WERI-Rb-1 (cell line): ENCODE measurements at places on chromosomes 4 and X.

GRCh38 chr4:6716958-6717655 lies 1.1 kb downstream of the BLOC1S4 start:
- no peak for DNase-seq

DNA sequence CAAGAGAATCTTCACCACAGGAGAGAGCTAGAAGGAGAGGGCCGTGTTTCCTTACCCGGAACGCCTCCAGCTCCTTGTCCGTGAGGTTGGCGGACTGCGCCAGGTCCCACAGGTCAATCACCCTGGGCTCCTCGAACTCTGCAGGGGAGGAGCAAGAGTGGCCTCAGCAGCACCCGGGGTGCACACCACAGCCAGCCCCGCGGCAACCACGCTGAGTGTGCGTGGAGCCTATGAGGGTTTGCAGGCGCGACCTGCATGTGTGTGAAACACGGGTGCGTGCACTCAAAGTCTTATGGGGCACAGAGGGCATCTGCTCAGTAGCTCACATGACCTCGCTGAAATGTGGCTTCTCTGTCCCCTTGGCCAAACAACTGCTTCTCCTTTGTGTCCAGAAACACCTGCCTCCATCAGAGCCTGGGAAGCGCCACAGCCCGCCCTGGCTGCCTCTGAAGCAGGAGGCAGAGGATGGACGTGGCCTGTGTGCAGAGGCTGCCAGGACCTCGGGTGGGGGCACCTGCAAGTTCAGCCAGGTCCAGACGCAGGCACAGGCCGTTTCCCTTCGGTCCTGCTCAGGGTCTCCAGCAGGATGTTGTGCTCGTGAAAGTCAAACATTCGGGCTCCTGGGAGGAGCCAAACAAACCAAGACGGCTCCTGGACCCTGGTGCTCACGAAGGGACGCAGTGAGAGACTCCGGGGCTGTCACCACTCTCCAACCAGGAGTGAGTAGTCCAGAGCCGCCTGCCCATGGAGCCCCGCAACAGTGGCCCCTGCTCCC lies 16.0 kb downstream of the LRPAP1 start:
- DNase-seq = no peak

- no peak for DNase-seq
These were observed 50.5 kb upstream of the UGT2B4 start for GRCh38 chr4:69546134-69546765.

GRCh38 chrX:134004084-134004483 lies 18.7 kb upstream of the GPC3 start:
- DNase-seq = no peak

GRCh38 chrX:129663171-129663570 lies 8.4 kb upstream of the APLN start:
- no peak for DNase-seq

DNA sequence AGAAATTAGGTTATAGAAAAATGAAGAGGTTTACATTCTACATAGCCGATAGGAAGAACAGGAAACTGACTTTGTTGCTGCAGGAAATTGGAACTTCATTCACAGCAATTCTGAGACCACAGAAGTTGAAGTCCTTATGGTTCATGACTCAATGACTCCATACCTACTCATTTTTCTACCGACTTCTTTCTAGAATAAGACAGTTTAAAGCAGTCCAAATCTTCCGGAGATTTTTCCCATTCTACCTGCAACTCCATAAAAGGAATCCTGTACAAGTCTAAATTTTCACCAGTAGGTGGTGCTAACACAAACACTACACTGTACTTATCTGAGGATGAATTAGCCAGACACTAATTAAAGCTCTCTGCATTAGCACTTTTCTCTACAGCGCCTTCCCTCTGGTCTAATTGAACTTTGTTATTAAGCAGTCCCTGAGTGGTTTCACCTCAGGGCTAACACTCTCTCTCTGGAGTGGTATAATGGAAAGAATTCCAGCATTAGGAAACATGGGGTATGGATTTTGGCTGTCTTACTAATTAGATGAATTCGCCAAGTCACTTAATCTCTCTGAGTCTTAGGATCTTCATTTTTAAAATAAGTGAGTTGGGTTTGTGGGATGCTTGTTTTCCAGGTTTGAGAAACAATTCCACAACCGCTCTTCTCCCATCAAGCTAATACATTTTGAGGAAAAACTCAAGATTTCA lies 167.9 kb downstream of the SMIM20 start:
- DNase-seq = no peak

GRCh38 chr4:106681381-106681921 lies 312.9 kb upstream of the GIMD1 start:
- no peak for DNase-seq

DNA sequence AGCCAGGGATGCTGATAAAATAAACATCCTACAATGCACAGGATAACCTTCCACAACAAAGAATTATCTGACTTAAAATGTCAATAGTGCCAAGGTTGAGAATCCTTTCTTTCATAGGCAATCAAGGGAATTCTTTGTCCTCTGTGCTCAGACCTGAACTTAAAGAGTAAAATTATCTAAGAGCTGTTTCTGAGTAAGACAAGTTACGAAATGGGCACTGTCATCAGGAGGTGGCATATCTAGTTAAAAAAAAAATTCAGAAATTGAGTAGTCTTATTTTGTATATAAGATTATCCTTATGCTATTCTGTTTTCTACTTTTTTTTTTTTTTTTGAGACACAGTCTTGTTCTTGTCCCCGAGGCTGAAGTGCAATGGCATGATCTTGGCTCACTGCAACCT lies 3.3 kb upstream of the RAB33B start:
- no peak for DNase-seq

- no peak for DNase-seq
These were observed 20.3 kb downstream of the MEPE start for GRCh38 chr4:87853108-87853507.
